Activated CD4-positive, alpha-beta T cell treated with anti-CD3 and anti-CD28 coated beads for 48 hours (primary cell): ENCODE measurements at places on chromosomes 13 and 19.

GRCh38 chr19:14978161-14978776, 1.4 kb downstream of the SLC1A6 start:
- no peak for DNase-seq

DNA sequence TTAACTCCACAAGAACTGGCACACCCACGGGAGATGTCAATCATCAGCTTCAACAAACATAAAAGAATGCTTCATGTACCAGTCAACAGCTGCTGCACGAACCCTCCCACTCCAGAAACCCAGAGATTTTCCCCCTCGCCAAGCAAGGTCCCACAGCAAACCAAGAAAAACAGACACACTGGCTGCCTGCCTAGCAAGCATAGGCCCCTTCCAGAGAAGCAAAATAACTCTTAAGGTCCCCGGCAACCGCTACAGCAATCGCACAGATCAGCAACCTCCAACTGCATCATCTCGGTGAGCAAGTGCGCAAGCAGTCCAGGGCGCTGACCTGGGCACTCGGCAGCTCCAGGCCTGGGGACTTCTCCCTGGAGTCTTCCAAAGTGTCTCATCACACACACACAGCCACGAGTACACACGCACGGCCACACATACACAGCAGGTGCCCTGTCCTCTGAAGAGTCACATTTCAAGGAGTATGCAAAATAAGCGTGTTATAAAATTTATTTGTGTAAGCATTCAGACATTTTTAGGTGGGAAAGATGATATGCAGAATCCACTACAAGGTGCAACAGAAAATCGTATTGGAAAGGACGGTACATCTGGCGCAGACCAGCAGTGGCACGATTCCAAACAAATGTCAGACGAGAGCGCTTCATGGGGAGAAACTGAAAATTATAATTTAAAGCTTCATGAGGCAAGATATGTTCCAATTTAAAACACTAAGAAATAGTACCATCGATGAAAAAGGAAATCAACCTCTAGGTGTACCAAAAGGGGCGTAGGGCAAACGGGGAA, 125.0 kb downstream of the STK24 start:
- no peak for DNase-seq

GRCh38 chr13:21117104-21117809, 55.9 kb upstream of the LATS2 start:
- no peak for DNase-seq

GRCh38 chr19:5680437-5681368, at the start of the genes HSD11B1L and MICOS13:
TSS of gene HSD11B1L (plus strand) at chr19:5681027. CDS start at chr19:5684833, 3,806 bp downstream.
TSS of gene MICOS13 (minus strand) at chr19:5680516. CDS start at chr19:5680486, 30 bp downstream.
- peak; percentile 98 for DNase-seq

GRCh38 chr19:43425567-43426392, 11.1 kb downstream of the TEX101 start:
- no peak for DNase-seq

GRCh38 chr13:59477011-59477410, 686.7 kb downstream of the DIAPH3 start:
- peak; percentile 3 for DNase-seq

- DNase-seq = no peak
These were observed 3.8 kb downstream of the TARM1 start for GRCh38 chr19:54077334-54077733.

- no peak for DNase-seq
These were observed 190.6 kb downstream of the MZT1 start for GRCh38 chr13:72536714-72537394.

GRCh38 chr13:32446773-32447465, 19.0 kb upstream of the N4BP2L1 start:
- DNase-seq = no peak

GRCh38 chr13:114080739-114081561, 51.5 kb downstream of the RASA3 start:
- DNase-seq = no peak

- no peak for DNase-seq
These were observed 2.3 kb upstream of the EPHX3 start for GRCh38 chr19:15234431-15235130.

DNA sequence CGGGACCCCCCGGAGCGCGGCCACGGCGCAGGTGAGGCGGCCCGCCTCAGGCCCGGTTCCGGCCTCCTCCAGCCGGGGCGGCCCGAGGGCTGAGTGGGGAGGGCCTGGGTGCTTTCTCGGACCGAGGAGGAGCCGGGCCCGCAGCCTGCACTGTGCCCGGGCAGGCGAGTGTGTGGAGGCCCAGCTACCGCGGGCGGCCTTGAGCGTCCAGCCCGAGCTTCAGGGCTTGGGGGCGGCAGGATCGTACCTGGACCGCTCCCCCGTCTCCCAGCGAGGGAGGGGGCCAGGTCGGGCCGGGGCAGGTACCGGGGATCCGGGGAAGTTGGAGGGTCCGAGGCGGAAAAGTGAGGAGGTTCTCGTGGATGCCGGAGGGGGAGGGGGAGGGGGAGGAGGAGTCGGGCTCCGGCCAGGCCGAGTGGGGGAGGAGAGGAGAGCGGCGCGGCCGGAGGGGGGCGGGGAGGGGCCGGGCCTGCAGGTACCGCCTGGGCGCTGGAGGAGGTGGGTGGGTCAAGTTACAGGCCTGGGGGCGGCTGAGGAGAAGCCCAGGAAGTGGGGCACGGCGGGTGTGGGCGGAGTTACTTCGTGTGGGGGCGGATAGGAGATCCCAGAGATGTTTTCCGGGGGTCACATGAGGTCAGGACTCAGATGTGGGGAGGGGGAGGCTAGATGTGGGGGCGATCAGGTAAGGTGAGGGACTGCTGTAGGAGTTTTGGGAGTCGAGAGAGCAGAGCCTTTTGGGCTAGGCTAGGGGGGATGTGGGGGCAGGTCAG, 545 bp downstream of the NACC1 start:
- DNase-seq = peak; percentile 60

DNA sequence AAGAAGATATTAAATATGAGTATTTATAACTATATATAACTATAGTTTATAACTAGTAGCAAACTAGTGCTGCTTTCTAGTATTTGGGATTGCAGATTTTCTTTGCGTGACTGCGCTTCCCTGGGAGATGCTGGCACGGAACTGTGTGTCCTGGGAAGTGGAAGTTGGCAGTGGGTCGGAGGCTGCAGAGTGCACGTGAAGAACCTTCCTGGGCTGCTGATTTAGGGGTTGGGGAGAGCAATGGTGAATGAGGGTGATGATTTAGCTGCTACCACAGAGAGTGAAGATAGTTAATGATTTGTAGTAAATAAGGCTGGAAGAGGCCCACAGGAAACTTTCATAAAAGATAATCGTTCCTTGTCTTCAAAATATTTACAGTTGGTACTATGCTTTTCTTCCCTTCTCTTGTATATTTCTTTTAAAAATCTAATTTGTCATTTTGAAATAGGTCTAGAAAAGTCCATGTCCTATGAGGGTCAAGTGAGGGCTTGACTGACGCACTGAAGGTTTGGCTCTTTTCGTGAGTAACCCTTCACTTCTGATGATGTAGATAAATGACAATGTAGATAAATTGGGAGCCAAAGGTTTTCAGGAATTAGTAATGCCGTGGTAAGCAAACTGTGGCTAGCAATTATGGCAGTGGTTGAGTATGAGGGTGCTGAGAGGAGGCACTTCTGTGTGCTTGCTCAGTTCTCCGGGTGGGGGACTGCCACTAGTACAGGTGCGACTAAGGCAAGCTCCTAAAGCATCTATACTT, 3.0 kb upstream of the NAA16 start:
- DNase-seq = no peak

GRCh38 chr13:24654741-24655140, 25.5 kb upstream of the ATP12A start:
- DNase-seq = no peak

- DNase-seq = no peak
These were observed 171.9 kb downstream of the KLF5 start for GRCh38 chr13:73230716-73231115.

- peak; percentile 70 for DNase-seq
These were observed 14.9 kb downstream of the ARID3A start for GRCh38 chr19:940591-941291.

DNA sequence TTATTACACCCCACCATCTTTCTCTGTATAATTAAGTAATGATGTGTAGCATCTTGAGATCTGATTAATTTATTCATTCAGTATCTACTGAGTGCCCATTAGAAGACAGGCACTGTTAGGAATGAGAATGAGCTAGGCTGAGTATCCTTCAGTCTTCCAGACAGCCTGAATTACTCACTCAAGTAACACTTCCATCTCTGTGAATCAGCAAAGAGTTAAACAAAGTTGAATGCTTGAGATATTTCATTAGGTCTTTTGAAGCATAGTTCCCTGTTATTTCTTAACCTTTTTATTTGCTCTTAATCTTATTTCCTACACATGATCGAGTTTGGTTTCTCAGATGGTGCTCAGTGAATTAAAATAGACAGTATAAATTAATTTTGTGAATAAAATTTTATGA, 413.7 kb downstream of the DCT start:
- DNase-seq = no peak

DNA sequence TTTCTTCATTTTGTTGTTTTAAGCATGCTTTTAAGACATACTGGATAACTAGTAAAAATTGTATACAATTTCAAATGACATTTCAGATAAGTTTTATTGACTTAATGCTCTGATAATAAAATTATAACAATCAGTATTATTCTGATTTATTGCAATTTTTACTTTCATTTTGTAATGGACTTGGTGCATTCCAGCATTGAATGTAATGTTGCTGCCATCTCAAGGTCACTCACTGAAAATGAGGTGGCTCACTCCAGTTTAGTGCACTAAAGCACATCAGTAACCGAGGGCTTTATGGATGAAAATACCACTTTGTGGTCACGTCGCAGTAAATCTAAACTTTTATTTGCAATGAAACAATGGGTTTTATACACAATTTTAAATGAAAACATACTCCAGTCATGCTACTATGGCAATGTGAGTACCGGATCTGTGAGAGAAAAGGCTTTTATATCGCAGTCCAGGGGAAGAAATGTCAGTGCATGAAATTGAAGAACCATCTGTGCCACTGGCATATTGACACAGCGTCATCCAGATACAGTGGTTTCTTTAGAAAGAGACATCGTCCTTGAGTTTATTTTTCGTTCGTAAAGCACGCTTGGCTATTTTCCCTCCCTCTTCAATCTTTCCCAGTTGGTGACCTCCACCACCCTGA, 20.7 kb upstream of the ZNF507 start:
- DNase-seq = no peak

DNA sequence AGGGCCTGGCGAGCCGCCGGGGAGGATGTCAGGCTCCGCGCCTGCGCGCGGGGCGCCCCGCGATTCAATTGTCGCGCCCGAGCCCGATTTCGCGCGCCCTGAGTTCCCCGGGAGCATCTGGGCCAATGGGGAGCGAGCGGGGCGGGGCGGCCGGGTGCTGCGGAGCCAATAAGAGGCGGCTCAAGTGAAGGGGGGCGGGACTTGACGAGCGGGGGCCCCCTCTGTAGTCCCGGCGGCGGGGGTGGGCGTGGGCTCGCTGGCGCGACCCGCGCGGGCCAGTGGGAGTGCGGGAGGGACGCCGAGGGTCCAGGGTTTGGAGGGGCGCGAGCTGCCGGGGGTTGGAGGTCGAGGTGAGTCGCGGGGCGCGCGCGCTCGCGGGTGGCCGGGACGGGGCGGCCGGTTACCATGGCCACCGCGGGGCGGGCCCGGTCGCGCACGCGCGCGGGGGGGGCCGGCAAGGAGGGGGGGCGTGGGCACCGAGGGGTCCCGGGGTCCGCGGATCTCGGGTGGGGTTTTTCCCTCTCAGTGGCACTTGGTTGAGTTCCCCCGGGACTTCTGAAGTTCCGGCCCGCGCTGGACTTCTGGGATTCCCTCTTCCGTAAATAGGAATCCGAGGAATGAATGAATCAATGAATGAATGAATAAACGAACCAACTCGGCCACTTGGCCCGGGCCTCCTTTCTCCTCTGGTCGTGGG, 744 bp downstream of the UHRF1 start:
- peak; percentile 97 for DNase-seq

- DNase-seq = no peak
These were observed 3.6 kb upstream of the HPN start for GRCh38 chr19:35037716-35038622.

DNA sequence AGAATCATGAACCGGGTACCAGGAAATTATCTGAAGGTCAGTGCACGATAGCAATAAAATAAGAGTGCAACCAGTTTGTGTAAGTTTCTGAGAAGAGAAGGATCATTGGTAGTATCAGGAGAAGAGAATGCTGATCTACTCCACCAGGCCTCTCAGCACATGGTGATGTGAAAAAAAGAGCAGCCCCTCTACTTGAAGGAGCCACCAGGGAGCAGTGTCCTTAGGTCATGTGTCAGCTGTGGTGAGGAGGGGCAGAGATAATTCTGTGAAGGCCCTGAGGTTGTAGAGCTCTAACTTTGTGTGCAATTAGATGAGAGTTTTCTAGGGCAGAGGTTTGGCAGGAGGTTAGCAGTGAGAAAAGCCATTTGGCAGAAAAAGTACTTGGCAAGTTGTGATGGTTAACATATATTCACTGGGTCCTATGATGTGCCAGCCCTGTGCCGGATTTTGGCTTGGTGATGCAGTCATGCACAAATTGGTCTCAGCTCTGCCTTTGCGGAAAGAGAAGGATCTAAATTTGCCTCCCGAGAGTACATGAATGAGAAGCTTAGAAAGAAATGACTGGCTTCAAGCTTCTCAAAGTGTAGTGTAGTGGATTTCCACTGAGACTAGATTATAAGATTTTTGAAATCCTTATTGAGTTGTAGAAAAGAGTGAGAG, 19.2 kb upstream of the ZC3H13 start:
- no peak for DNase-seq

- peak; percentile 33 for DNase-seq
These were observed 24.1 kb downstream of the SLC25A30 start for GRCh38 chr13:45393941-45394570.

DNA sequence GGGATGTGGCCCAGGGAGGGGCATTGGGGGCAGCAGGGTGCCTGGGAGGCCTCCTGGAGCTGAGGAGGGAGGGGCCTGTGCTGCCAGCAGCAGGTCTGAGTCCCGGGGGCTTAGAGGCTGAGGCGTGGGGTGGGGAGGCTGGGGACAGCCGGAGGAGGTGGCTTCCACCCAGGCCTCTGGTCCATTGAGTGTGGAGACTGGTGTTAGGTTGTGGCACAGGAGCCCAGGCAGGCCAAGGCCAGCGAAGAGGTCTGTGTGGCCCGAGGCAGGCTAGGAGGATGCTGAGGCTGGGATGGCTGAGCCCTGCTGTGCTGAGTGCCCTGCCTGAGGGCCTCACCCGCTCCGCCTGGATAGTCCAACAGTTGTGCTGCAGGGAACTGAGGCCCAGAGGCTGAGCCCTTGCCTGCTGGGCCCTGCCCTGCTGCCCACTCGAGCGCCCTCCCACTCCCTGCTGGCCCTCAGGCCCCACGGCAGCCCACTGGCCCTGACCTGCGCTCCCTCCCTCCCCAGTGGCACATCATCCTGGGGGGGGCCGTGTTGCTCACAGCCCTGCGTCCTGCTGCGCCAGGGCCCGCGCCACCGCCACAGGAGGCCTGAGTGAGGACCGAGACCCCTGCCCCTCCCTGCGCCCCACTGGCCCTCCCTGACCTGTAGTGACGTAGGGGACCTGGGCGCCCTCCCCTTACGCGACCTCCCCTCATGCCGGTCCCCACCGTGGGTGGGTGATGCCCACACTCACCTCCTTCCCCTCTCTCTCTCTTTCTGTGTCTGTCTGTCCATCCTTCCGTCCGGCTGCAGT, 4.9 kb upstream of the GARIN5A start:
- no peak for DNase-seq

GRCh38 chr19:3441089-3441985, 39.0 kb downstream of the SMIM24 start:
- DNase-seq = no peak

GRCh38 chr13:67971291-67971690, 741.2 kb upstream of the PCDH9 start:
- DNase-seq = no peak
